Calu3 (cell line): ENCODE measurements at places on chromosomes 16 and 17. TPM values are rescaled to one million over a fixed set of nuclear protein-coding genes. Genes with fewer than 3 reads are reported as not detected.

Gene ABCC12
- total RNA-seq = not detected in 2 replicates

Gene ZNF689
- total RNA-seq = 10.4 and 14.1 TPM in 2 replicates

Gene TEKT3
- not detected in 2 replicates for total RNA-seq

Gene C16orf74
- 2.2 and 3.4 TPM in 2 replicates for total RNA-seq

Gene RPA1
- 78.7 and 87.5 TPM in 2 replicates for total RNA-seq

Gene TSPAN10
- total RNA-seq = 2.9 and 4.2 TPM in 2 replicates

Gene CACNG4
- 3.4 and 3.8 TPM in 2 replicates for total RNA-seq

Gene VAMP2
- total RNA-seq = 18.1 and 22.1 TPM in 2 replicates

Gene ARL5C
- total RNA-seq = not detected in 2 replicates

Gene DNAAF8
- 0.27 and 1.8 TPM in 2 replicates for total RNA-seq

Gene MMP25
- total RNA-seq = 0.27 and 0.31 TPM in 2 replicates
